ENCODE measurements at places on chromosomes 5 and 9. TPM values are rescaled to one million over a fixed set of nuclear protein-coding genes. Genes with fewer than 3 reads are reported as not detected.

Gene BTNL3
- total RNA-seq: not detected

Gene MYO10
- 46.0 TPM for total RNA-seq

Gene SPAG8
- total RNA-seq: 0.52 TPM

Gene SLC23A1
- total RNA-seq: 6.4 TPM

Gene SPATA31C1
- total RNA-seq: not detected

Gene ZNF883
- total RNA-seq: 2.9 TPM

Gene FREM1
- total RNA-seq: 5.8 TPM

Gene IFNK
- not detected for total RNA-seq

Gene PCDHGC5
- 10.5 TPM for total RNA-seq

Gene SVEP1
- 7.6 TPM for total RNA-seq

Gene HSDL2
- 33.6 TPM for total RNA-seq

Gene MRPS27
- total RNA-seq: 51.0 TPM

Gene KCNV2
- not detected for total RNA-seq
